ENCODE measurements at places on chromosomes 6 and 20. TPM values are rescaled to one million over a fixed set of nuclear protein-coding genes. Genes with fewer than 3 reads are reported as not detected.

DNA sequence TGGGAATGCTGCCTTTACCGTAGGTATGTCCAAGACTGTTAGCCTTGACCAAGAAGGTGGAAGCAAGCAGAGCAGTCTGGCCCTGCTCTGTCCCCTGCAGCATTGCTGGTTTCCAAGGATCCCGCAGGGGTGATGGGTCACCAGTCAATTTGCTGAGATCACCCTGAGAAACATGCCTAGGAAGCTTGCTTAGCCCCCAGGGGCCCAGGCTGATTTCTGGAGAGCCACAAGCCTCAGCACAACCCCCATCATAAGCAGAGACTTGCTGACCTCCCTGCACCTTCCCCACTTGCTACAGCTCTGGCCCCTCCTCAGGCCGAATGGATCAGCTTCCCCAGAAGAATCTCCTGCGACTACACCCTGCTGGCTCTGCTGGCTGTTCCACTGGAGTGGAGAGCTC is 21.5 kb downstream of the ARHGAP40 start:
- no peak for DNase-seq

DNA sequence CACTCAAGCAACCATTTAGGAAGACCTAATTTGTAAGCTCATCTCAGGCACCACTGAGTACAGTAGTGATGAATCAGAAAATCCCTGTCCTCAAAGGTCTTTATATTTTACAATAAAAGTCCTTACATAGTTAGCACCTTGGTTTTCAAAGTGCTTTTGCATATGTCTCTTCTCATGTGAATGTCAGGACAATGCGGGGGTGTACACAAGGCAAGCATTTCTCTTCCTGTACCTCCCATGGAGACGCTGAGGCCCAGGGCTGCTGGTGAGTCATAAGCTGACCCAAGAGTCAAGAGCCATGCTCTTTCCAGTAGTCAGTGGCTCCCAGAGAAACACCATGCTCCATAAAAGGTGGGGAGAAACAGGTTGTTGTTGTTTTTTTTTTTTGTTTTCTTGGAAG is 174.0 kb downstream of the GJA10 start:
- peak; percentile 79 for DNase-seq

DNA sequence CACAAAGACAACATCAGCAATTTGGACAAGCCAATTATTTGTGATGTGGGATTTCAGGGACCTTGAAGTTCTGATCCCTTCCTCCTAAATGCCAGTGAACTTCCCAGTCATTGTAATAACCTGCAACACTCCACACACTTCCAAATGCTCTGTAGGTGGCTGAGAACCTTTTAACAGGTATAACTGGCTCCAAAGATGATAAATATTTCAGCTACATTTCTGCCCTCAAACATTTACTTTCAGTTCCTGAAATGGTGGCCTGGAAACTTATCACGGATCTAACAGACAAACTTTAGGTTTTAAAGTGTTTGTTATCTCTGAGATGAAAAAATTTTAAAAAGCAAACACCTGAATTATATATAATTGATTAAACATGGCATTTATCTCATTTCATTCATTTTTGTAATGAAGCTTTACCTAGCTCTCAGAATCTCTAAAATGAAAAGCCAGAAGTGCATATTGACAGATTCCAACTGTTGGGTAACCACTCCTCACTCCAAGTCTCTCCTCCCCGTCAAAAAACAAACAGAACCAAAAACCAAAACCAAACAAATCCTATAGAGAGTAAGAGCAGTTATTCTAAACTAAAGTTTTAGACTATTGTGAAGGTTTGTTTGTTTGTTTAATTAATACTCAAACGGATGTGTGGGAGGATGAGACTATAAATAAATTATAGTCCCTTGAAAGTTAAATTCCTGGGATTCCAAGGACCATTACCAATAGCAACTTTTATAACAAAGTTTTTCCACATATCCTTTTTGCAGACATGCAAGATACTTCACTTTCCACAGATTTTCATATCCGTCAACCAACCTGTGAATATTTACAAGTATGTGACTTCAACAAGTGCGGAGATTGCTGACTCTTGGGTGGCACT is 12.4 kb upstream of the KIAA0408 start:
- peak; percentile 10 for DNase-seq

The ARMH2 gene
- not detected for total RNA-seq

GRCh38 chr20:48359692-48360341 is 468.0 kb downstream of the PREX1 start:
- DNase-seq: no peak

The TMEM74B gene
- not detected for total RNA-seq

DNA sequence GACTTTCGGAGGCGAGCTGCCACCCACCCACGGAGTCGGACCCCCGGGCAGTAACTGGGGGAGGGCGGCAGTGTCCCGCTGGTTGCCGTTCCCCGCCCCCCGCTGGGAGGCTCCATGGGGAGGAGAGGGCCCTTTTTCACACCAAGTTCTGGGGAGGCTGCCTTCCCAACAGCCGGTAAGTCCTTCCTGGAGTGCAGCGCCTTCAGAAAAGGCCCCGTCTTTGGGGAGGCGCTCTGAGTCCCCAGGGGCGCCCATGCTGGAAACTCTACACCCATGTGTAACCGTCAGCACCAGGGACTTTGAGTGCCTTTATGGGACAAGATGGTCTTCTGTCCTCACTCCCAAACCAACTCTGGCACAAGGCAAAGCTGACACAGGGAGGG is 430 bp upstream of the SOX18 start:
- no peak for DNase-seq

The FERMT1 gene
- total RNA-seq: 4.2 TPM

- no peak for DNase-seq
Observed at GRCh38 chr6:142773859-142774648, 170.9 kb downstream of the HIVEP2 start.

DNA sequence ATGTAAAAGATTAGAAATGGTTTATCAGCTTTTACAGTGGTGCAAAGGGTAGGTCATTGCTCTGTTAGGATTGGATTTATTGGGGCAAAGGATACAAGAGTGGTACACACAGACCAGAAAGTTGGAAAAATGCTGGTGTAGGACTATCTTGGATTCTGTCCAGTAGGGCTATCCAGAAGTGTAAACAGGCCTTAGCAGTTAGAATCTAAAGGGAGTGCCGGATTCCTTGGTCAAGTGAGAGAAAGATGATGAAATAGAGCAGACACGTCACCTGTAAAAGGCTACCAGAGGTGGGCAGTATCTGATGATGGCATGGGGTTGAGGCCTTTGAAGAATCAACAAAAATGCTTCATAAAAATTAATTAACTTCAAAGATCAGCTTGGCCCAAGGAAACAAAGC is 975.9 kb downstream of the KIF16B start:
- DNase-seq: no peak

DNA sequence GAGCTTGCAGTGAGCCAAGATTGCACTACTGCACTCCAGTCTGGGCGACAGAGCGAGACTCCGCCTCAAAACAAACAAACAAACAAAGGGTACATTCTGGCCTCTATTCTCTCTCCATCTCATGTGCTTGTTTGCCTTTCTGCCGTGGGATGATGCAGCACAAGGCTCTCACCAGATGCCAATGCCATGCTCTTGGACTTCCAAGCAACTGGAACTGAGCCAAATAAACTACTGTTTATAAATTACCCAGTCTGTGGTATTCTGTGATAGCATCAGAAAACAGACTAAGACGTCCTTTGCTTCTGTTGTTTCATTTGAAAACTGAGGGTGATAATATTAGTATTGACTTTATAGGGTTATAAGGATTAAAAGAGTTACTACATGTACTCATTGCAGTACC is 3.6 kb upstream of the BRD2 start:
- no peak for DNase-seq
